ENCODE measurements at places on chromosomes 2 and 18. TPM values are rescaled to one million over a fixed set of nuclear protein-coding genes. Genes with fewer than 3 reads are reported as not detected.

GRCh38 chr2:41709702-41710599 is 337.9 kb upstream of the PKDCC start:
- DNase-seq = no peak

GRCh38 chr18:68803356-68803755 is 5.5 kb downstream of the CCDC102B start:
- DNase-seq = no peak

GRCh38 chr2:10393640-10393982 is 54.5 kb downstream of the ODC1 start:
- DNase-seq = no peak

DNA sequence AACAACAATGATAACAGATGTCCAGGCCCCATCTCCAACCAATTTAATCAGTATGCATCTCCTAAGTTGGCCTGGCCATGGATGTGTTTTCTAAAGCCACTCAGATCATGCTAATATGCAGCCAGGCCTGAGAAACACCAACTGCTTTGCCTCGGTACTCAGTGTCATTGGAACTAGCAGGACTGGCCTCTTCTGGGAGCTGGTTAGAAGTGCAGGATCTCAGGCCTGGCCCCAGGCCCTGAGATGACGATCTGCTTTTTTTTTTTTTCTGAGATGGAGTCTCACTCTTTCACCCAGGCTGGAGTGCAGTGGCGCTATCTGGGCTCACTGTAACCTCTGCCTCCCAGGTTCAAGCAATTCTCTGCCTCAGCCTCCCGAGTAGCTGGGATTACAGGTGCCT is 69.1 kb downstream of the IRS1 start:
- DNase-seq = no peak

- DNase-seq = no peak
Observed at GRCh38 chr2:222298311-222299150, at the start of gene PAX3. TSS of gene PAX3 (minus strand) at chr2:222298998. CDS start at chr2:222298615, 383 bp downstream.

DNA sequence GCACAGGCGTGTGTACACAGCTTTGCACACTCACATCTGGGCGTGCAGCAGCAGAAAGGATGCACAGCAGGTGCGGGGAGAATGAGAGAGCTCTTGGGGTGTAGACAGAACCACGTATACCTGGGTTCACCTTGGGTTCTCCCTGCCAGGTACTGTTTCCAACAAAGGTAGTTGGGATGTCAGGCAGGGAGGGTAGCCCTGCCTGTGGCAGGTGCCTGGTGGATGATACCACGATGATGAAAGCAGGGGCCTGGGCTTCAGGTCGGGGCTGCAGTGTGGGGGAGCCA is 6.5 kb upstream of the ARID5A start:
- DNase-seq = no peak

- DNase-seq = no peak
Observed at GRCh38 chr2:19027626-19028025, 330.8 kb downstream of the OSR1 start.

- no peak for DNase-seq
Observed at GRCh38 chr2:169265591-169265990, 96.7 kb downstream of the LRP2 start.

DNA sequence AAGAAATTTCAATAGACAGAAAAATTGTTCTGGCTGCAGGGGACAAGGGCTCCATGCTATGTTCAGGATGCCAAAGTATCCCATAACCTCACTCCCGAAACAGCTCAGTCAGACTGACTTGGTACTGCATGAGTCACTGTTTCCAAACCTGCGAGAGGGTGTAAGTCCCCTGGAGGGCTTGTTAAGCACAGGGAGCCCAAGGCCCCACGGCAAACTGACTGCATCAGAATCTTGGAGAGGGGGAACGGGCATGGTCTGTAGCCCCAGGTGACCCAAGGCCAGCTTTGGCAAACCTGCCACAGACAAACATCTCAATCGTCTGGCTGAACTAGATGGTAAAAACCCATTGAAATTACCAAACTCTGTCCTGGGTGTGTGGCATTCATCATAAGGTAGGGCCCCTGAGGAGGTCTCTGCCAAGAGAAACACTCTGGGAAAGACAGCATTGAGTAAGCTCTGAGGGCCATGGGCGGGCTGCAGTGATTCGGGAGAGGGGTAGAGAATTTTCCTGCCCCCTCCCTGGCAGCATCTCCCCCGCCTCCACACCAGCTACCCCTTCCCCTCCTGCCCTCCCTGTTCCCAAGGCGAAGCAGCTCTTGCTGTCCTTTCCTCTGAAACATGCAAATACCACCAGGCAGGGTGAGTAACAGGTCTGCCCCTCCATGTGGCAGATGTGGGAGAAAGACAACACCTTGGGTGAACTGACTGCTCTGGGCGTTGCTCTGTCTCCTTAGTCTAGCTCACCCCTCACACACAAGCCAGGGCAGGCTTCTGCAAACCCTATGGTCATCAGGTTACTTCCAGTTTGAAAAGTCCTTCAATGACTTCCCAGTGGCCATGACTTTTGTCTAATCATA is 274.7 kb upstream of the SIX2 start:
- no peak for DNase-seq

- DNase-seq = peak; percentile 18
Observed at GRCh38 chr2:31467426-31467825, 52.9 kb upstream of the XDH start.

DNA sequence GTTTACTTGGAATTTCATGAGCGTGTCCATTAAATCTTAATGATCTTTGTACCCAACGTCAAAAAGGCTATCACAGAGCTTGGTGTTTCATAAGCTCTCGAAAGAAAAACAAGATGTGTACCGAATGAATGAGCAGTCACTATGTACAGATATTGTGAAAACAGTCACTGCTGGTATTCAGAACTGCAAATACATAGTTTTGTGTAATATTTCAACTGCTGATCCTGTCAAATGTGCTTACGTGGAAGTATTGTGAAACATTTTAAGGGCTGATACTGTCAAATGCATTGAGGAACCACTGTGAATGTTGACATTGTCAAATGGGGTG is 184.2 kb upstream of the KLHL29 start:
- DNase-seq = no peak

GRCh38 chr2:19687017-19687659 is 214.6 kb downstream of the TTC32 start:
- no peak for DNase-seq

DNA sequence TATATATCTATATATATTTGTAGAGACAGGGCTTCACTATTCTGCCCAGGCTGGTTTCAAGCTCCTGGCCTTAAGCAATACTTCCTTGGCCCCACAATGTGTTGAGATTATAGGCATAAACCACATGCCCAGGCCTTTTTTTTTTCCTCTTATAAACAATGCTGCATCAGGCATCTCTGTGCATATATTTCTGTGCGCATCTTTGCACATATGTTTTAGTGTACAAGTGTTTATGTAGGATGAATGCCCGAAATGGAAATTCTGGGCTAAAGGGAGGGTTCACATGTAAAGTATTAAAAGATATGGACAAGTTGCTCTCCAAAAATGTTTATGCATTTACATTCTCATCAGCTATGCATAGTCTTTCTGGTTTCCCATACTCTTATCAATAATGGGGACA is 183.2 kb upstream of the SPRED2 start:
- DNase-seq = no peak

- DNase-seq = no peak
Observed at GRCh38 chr2:101306410-101306809, 2.1 kb downstream of the RNF149 start.

DNA sequence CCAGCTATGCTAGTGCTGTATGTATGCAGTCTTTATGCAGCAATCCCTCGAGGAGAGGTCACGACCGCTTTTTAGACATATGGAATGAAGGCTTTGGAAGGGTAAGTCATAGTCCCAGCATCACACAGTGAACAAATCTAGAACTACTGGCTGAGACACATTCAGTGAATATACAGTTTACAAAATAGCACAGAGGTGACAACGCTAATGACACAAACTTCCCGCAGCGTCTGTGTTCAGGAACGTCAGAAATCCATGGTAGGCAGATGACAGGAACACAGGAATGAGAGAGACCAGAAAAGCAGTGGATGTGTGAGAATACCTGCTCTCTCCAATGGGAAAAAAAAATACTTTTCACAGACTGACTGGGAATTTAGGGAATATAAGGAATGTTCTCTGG is 29.6 kb downstream of the CABYR start:
- no peak for DNase-seq

GRCh38 chr2:240574386-240575100 is 6.3 kb downstream of the RNPEPL1 start:
- DNase-seq = no peak

DNA sequence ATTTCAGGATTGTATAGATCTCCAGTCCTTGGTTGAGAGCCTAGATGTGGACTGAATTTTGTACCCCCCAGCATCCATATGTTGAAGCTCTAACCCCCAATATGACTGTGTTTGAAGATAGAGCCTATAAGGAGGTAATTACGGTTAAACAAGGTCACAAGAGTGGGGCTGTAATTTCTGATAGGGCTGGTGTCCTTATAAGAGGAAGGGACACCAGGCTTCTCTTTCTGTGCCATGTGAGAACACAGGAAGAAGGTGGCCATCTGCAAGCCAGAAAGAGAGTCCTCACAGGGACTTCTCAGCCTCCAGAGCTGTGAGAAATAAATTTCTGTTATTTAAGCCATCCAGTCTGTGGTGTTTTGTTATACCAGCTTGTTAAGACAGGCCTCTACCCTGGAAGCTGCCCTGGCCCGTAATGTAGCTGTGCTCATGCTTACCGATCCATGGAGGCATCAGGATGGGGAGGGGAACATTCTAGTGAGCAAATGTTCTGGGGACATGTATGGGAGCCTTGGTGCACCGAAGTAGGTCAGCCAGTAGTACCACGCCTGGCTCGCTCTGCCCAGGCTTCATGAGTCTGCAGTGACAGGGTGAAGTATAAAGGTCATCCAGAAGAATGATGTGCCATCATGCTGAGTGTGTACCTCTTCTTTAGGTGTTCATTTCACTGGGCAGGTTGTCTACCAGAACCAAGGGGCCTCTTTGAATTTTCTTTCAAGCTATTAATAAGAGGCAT is 16.1 kb downstream of the RASGRP3 start:
- DNase-seq = no peak

DNA sequence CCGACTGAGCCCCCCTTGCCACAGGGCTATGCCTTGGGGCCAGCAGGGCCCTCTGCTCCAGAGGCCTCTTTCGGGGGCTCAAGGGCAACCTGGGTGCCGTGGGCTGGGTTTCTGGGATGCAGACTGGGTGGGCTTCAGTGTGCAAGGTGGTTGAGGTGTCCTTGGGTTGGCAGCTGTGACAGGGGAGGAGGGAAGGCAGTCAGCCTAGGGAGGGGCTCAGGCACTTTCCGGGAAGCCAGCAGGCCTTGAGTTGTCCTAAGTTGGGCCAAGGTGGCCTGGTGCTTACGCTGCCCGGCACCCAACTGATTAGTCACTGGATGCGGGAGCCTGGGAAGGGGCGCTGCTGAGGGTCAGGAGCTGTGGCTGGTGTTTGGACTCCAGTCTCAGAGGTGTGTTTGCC is 199.5 kb downstream of the TWIST2 start:
- DNase-seq = no peak

DNA sequence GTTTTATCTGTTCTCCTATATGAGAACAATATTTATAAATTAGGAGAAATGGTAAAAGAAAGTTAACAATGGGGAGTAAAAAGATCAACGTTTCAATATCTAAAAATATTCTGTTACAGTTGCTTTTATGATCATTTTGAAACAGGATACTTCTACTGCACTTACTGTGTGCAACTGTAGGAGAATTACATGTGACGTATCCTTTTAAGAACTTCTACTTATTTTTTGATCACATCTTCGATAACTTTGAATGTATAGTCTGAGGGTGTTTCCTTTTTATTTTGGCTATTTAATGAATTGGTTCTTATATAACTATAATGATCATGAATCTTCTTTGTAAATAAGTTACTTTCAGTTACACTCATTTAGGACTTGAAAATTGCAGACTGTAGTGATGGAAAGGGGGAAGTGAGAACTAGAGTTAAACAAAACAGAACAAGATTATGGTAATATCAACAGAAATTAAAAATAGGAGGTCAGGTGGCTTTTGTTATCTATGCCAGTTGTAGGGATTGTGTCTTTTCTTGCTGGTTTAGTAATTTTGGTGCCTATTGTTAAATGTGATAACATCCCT is 109.9 kb downstream of the MSTN start:
- no peak for DNase-seq

- no peak for DNase-seq
Observed at GRCh38 chr2:112893752-112894151, 17.2 kb upstream of the IL37 start.

DNA sequence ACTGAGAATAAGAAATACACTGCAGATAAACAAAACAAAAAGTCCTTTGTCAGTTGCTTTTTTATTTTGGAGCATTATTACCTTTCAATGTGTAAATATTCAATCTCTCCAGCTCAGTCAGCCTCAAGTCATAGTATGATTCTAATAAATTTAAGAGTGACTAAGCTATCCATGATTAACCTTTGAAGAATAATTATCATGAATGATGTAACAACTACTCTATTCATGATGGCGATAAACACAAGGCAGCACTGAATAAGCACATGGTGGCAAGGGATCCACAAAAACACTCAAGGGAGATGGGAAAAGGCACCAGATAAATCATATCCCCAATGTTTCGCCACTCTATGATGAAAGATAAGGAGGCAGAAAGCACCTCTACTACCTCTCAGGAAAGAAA is 67.0 kb downstream of the MAP4K3 start:
- DNase-seq = no peak

DNA sequence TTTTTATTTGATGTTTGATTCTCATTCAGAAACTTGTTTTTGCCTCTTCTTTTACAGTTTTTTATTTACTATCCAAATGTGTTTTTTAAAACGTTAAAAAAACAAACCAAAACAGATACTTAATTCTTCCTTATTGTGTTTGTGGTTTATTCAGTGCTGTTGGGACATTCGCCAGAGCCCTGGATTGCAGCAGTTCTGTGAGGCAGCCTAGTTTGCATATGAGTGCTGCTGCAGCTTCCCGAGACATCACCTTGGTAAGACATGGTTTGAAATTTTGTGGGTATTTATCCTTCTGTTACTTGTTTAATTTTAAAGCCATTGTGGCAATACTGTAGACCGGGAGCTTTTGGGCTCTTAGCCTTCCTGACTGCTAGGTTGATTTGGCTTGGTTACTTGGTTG is 91.2 kb downstream of the MTA3 start:
- DNase-seq = no peak

GRCh38 chr18:41526054-41526453 is 429.0 kb upstream of the PIK3C3 start:
- DNase-seq = no peak

GRCh38 chr2:205792908-205793307 is 110.6 kb downstream of the NRP2 start:
- DNase-seq = no peak

- no peak for DNase-seq
Observed at GRCh38 chr2:233449081-233449901, 95.0 kb downstream of the DGKD start.

GRCh38 chr18:11888726-11889125 is 19.4 kb downstream of the MPPE1 start:
- no peak for DNase-seq

NIFK gene
- 33.9 TPM for total RNA-seq

GAL3ST2 gene
- total RNA-seq = not detected

CTAGE1 gene
- total RNA-seq = not detected

AKAIN1 gene
- not detected for total RNA-seq

SLC38A11 gene
- 2.2 TPM for total RNA-seq

C1QL2 gene
- 0.15 TPM for total RNA-seq

ARHGAP25 gene
- 7.8 TPM for total RNA-seq

SERPINB11 gene
- not detected for total RNA-seq

SPP2 gene
- total RNA-seq = not detected

FAM161A gene
- 3.5 TPM for total RNA-seq

ERMN gene
- 1.6 TPM for total RNA-seq

UGT1A5 gene
- not detected for total RNA-seq

RTP5 gene
- total RNA-seq = not detected

RBFA gene
- total RNA-seq = 35.2 TPM

CHPF gene
- total RNA-seq = 49.0 TPM

TLX2 gene
- not detected for total RNA-seq

PLCL1 gene
- total RNA-seq = 11.1 TPM

SRD5A2 gene
- 0.32 TPM for total RNA-seq

PRKAG3 gene
- not detected for total RNA-seq

ZNF396 gene
- 7.8 TPM for total RNA-seq

Measured in breast epithelium (tissue), 4 donors.